ENCODE measurements at places on chromosomes 7 and 10. TPM values are rescaled to one million over a fixed set of nuclear protein-coding genes. Genes with fewer than 3 reads are reported as not detected.

Gene SEMA4G
- 1.0 TPM for total RNA-seq

Gene ASB15
- total RNA-seq, result 20.0 TPM

GRCh38 chr7:135510592-135511183 is 786 bp upstream of the CNOT4 start:
- DNase-seq, result no peak

- no peak for DNase-seq
Measured at GRCh38 chr7:2470204-2471021, 5.8 kb downstream of the GRIFIN start.

DNA sequence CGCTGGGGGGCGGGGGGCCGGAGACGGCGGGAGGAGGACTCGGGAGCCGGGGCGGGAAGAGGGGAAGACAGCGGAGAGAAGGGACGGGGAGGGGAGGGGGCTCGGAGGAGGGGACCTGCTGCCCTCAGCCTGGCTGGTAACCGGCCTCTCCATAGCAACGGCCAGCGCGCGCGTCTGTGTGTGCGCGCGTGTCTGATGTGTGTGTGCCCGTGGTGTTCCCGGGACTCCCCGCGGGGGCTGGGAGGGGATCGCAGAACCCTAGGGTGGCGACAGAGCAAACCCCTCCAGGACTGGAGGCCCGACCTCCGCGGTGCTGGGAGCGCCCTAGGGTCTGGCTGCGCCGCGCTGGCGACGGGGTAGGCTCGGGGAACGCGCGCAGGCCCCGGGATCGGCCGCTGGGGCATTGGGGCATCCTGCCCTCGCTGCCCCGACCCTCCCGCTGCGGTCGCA is 356.3 kb downstream of the DNAJB6 start:
- DNase-seq, result peak; percentile 71

GRCh38 chr7:7932553-7932952 is 36.0 kb upstream of the GLCCI1 start:
- no peak for DNase-seq

DNA sequence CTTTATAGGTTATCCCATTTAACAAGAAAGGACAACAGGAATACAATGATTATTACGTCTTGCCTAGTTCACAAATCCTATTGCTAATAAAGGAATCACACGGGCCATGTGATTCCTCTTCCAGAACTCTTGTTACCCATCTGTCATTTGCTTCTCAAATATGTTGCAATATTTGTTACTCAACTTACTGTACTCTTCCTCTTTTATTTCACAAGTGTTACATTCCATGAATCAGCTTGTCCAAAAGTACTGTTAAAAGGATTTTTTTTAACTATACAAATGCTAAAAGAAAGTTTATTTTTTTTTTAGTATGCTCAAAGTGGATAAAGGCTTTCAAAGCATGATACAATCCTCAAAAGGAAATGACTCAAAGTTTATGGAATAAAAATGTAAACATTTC is 3.9 kb upstream of the CD36 start:
- DNase-seq, result no peak

- DNase-seq, result no peak
Measured at GRCh38 chr7:70630818-70631457, 501.0 kb upstream of the GALNT17 start.

Data from cardiac septum (tissue), 1 donor.